ENCODE measurements at places on chromosomes 13 and 19. TPM values are rescaled to one million over a fixed set of nuclear protein-coding genes. Genes with fewer than 3 reads are reported as not detected.

GRCh38 chr19:4370418-4371041, 27.2 kb downstream of the MPND start:
- DNase-seq, result no peak

Gene TLE2
- total RNA-seq, result 42.5 TPM

DNA sequence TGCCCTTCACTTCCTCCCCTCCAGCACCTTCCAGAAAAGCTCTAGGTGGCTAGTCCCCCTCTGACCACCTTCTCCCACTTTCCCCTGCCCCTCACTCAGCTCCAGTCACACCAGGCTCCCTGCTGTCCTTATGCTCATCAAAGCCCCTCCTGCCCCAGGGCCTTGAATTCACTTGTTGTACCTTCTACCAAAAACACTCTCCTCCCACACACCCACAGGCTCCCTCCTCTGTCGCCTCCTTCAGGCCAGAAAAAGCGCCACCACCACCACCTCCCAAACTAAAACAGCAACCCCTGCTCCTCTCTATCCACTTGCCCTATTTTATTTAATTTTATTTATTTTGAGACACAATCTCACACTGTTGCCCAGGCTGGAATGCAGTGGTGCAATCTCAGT, 4.8 kb upstream of the CEACAM16 start:
- no peak for DNase-seq

Gene ZNF569
- 3.3 TPM for total RNA-seq

Gene FAM32A
- total RNA-seq, result 29.1 TPM

DNA sequence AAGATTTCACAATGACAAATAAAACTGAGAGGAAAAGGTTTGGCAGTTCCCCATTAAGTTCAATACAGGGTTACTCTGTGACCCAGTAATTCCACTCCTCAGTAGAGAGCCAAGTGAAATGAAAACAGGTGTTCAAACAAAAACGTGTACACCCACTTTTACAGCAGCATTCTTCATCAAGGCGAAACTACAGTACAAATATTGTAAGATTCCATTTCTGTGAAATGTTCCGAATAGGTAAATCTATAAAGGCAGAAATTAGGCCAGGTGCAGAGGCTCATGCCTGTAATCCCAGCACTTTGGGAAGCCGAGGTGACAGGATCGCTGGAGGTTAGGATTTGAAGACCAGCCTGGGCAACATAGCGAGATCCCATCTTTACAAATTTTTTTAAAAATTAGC, 8.9 kb upstream of the GDF15 start:
- no peak for DNase-seq

DNA sequence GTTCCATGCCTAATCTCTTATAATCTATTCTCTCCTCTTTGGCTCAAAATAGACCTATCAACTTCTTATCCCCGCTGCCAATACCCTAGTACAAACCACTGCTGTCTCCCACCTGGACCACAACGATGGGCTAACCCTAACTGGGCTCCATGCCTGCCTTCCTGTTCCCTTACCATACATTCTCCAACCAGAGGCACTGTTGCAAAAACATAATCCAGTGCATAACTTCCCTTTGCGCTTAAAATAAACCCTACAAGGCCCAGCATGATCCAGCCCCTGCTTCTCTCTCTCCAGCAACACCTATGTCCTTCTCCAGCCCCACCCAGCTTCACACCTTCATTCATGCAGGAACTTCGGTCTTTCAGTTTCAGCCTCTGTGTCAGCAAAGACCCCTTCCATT, 27.4 kb upstream of the CEBPA start:
- no peak for DNase-seq

DNA sequence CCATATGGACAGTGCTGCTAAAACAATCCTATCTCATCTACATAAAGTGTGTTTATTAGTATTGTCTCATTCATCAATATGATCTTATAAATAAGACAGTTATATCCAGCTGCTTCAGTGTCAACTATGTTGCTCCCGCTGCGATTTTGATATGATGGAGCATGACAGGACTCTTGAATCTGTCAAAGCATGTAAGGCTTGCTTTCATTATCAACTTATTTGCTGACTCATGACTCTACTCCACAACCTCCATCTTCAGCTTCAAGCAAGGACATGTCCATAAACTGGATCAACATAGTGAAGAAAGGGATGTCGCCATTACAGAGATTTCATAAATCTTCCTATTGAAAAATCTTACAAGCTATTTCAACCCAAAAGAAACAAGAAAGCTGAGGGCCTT, 2812.6 kb downstream of the PCDH9 start:
- DNase-seq, result no peak

Gene FCER2
- total RNA-seq, result not detected

Gene KLF2
- total RNA-seq, result 23.1 TPM

DNA sequence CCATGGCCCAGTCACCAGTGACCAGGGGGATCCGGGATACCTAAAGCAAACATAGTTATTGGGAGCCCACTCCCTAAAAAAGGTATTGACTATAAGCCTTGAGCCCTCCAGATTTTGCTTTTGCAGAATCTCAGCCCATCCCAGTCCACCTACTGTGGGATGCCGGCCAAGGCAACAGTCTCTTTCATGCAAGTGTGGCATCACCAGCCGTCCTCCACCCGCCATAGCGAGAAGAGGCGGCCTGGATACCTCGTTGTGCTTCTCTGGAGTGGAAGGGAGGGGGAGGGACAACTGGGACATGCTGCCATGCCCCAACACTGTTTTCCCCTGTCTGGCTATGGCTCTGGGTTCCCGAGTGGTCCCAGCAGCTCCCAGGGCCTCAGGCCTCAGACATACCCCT, 123.4 kb downstream of the DPF1 start:
- no peak for DNase-seq

DNA sequence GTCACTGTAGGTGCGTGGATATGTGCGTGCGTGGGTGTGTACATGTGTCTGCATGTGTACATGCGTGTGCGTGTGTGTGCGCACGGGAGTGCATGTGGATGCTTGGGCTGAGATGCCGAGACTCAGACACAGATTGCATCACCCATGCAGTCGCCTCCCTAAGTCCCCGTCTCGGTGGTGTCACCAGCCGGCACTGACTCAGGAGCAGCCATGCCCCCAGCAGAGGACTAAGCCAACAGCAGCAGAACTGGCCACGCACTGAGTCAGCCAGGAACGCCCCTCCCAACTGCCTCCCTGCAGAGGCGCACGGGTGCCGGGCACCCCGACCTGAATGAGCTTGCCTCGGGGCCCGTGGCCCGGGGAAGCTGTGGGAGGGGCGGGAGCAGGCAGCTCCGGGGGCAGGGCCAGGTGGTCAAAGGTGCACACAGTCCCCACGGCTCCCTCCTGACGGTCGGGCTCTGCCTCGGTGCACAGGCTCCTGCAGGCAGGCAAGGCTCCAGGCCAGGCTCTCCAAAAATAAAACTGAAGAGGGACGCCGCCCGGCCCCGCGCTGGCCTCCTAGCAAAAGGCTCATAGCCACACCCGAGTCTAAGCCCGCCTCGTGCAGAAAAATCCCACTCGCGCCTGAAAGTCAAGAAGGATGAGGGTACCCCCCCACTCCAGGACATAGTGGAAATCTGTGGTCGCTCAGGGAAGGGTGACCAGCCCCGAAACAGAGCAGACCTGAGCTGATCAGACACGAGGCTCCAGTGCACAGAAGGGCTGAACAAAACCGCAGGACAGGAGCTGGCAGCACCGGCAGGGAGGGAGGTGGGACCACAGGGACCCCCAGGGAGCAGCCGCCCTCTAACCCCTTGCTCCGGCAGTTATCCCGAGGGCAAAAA, 49.2 kb downstream of the GADD45B start:
- peak; percentile 70 for DNase-seq

Gene ZNF98
- total RNA-seq, result 0.36 TPM

DNA sequence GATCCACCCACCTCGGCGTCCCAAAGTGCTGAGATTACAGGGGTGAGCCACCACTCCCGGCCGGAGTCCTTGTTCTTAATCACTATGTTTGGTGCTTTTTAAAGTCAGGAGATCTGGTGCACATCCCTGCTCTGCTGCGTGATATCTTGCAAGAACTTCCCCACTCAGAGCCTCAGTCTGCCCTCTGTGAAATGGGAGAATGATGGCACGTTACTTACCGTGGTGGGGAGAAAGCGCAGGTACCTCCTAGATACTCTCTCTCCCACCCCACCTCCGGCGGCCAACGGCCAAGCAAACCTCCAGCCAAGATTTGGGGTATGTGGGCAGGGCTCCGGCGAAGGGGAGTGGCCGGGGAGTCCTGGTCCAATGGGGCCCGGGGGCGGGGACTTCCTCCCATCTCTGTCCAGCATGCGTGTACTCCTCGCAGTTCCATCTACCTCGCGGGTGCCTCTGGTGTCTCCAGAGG, at the start of gene RYR1:
Gene RYR1, plus strand, starts transcription at position 424 of the 466 bp plus-strand sequence. CDS start 139 bp downstream, outside the sequence.
- DNase-seq, result peak; percentile 96

Gene ZNF440
- total RNA-seq, result 4.5 TPM

Gene RBM26
- total RNA-seq, result 21.4 TPM

Measured in psoas muscle (tissue), 8 donors.